ENCODE measurements at places on chromosomes 2 and 18.

GRCh38 chr2:17557596-17557995 lies 17.1 kb downstream of the VSNL1 start:
- no peak for DNase-seq

DNA sequence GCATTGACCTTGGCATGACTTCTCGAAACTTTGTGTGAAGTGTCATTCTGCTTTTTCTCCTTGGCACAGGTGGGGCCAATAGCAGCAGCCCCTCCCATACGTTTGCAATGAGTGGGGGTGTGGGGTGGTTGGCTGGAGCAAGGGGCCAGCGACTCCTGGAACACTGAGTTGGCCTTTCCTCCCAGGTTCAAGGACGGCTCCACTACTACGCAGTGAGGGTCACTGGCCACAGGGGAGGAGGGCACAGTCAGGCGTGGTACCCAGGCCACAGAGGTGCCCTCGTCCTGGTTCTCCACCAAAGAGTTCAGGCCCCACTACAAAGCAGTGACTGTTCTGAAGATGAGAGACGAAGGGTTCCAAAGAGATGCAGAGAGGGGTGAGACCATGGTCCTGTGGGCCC lies 70.6 kb upstream of the OTOS start:
- DNase-seq = no peak

DNA sequence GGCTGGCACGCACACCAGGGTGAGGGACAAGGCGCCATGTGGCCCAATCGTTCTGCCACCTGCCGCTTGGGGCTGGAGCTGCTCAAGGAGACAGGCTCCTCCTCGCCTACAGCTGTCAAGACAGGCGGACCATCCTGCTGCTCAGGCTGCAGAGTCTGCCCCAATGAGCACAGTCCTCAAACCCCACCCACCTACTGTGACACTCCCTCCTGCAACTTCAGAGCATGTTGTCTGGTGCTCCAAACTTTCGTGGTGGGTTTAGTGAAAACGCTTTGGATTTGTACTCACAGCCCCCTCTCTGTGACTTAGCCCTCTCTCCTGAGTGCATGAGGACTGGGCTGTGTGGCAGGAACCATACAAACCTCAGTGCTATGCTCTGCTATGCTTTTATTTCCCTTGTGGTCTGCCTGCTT lies 23.2 kb upstream of the SLC35F6 start:
- no peak for DNase-seq

DNA sequence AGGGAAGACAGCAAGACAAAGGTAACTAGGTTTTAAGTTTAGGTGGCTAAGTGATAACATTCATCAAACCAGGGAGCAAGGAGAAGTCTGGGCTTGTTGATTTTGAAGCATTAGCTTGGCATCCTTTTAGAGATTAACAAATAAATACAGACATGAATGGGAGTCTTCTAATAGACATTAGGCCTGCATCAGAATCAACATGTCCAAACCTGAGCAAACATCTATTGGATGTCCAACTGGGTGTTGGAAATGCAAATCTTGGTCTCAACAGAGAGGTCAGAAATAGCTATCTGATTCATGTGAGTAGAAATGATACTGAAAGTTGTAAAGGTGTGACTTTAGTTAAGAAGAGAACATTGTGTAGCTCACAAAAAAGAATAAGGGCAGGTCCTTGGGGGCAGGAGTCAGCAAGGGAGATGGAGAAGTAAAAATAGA lies 85.5 kb upstream of the RND3 start:
- no peak for DNase-seq

- DNase-seq = no peak
These were observed 244.0 kb downstream of the DYSF start for GRCh38 chr2:71697106-71698004.

- DNase-seq = no peak
These were observed 436.2 kb downstream of the SUCLG1 start for GRCh38 chr2:84022810-84023431.

DNA sequence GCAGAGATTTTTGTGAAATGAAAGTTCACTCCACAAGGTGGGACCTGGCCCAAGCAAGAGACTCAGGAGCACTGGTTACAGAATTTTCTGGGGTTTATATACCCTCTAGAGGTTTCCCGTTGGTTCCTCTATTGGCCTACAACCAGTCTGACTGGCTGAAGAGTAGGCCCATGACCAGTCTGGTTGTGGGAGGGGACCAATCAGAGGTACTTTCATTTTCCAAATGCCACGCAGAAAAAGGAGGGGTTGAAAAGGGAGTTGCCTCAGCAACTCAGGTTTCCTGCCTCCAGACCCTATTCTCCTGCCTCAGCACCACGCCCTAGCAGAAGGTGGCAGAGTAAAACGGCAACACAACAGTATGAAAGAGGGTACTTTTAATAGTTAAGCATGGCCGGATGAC lies 98.4 kb downstream of the COLEC12 start:
- DNase-seq = no peak

DNA sequence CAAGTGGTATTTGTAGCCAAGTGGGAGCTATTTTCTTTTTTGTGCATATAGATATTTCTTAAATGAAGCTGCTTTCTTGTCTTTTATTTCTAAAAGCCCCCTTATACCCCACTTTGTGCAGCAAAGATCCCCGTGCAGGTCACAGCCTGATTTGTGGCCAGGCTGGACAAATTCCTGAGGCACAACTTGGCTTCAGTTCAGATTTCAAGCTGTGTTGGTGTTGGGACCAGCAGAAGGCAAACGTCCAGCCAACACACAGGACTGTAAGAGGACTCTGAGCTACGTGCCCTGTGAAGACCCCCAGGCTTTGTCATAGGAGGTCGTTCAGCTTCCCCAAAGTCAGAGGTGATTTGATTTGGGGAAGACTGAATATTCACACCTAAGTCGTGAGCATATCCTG lies 21.9 kb downstream of the FOSL2 start:
- no peak for DNase-seq

GRCh38 chr2:53490659-53491058 lies 276.9 kb upstream of the CHAC2 start:
- DNase-seq = peak; percentile 44

GRCh38 chr2:1841461-1841860 lies 97.1 kb upstream of the PXDN start:
- no peak for DNase-seq

- DNase-seq = no peak
These were observed 37.5 kb upstream of the NCKAP5 start for GRCh38 chr2:133605766-133606137.

DNA sequence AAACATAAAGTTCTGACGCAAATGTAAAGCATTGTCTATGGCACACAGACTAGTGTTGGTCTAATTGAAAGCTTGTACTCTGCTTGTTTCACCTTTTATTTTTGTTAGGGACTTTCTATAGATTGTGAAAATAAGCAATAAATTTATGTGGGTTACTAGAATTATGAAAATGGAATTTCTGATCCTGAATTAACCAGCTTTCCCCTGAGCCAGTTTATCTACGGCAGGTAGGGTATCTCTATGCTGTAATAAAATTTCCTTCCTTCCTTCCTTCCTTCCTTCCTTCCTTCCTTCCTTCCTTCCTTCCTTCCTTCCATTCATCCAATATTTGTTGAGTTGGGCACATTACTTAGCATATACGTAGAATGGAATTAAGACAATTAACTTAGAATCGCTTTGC lies 362.6 kb upstream of the SPRED2 start:
- DNase-seq = no peak

DNA sequence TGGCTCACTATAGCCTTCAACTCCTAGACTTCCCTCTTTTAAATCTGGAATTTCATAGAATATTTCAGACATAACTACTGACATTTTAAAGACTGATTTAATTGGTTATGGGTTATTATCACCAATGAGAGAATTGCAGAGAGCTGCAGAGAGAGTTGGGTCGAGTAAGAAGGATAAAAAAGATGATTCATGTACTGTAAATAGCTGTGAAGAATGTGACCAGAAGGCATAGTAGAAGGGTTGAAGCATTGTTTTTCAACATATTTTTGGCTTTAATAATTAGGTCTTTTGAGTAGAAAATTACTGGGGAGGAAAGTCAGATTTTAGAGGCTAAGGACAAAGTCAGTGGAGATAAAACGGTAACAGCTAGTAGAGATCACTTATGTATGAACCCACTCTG lies 503.2 kb upstream of the SLC8A1 start:
- no peak for DNase-seq

GRCh38 chr2:191404568-191404991 lies 159.4 kb downstream of the MYO1B start:
- DNase-seq = no peak

DNA sequence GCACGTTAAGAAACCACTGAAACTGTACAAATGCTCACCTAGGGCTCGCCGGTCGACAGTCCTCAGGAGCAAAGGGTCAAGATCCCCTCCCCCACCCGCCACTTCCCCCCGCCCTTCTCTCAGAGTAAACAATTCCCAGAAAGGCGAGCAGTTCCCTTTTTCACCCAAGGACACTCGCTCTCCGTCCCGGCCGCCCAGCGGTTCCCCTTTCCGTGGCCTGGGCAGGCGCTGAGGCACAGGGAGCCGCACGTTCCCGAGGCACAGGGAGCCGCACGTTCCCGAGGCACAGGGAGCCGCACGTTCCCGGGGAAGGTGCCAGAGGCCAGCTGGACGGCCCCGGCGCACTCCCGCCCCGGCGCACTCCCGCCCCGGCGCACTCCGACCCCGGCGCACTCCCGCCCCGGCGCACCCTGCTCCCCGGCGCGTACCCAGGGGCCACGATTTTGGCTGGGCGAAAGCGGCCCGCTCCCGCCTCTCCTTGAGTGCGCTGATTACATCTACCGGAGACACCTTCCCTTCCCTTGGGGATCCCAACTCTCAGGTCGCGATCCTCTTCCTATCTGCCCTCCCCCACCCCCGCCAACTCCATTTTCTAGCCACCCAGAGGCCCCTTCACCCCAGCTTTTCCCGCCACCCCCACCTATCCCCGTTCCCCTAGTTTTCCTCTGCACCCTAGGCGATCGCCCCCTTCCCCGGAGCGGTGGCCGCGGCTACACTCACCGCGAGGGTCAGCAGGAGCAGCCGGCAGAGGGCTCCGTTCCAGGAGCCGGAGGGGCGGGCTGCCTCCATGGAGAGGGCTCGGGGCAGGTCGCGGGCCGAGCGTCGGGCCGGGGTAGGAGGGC lies 817 bp downstream of the DSC2 start:
- peak; percentile 69 for DNase-seq

DNA sequence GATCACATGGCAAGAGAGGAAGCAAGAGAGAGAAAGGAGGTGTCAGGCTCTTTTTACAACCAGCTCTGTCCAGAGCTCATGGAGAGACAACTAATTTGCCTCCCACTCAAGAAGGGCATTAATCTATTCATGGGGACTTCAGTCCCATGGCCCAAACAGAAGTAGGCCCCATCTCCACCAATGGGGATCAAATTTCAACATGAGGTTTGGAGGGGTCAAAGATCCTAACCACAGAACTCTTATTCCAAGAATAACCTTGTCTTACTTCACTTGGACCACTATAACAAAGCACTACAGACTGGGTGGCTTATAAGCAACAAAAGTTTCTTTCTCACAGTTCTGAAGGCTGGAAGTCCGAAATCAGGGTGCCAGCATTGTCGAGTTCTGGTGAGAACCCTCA lies 31.8 kb downstream of the GRB14 start:
- DNase-seq = no peak

DNA sequence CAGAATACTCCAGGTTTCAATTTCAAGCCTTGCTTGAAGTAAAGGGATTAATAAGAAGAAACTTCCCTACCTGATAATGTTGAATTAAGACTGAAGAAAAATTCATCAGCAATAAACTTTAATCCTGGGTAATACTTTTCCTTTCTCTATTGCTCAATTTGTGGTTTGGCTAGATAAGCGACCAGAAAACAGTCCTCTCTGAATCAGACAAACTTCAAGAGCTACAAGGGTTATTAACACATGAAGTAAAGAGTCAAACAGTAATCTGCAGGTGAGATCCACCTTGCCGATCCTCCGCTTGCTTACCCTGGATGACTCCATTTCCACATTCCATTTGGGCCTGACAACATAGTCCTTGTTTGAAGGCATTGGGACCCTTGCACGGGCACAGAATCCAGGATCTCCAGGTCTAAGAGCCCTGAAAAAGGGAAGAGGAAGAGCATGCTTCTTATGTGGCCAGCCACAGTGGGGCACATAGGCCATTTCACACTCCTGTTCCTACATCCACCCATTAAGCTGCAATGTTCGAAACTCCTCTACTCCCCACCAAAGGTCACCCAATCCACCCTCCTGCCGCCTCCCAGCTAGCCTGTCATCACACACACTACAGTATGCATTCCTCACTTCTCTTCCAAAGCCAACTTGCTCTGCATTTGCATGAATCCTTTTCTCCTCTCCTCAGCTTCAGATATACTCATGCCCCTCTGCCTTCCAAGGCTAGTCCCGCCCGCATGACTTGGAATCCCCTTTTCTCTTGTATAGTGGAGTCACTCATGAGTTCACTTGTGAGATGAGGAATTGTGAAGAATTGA lies 39.8 kb downstream of the IWS1 start:
- DNase-seq = no peak

DNA sequence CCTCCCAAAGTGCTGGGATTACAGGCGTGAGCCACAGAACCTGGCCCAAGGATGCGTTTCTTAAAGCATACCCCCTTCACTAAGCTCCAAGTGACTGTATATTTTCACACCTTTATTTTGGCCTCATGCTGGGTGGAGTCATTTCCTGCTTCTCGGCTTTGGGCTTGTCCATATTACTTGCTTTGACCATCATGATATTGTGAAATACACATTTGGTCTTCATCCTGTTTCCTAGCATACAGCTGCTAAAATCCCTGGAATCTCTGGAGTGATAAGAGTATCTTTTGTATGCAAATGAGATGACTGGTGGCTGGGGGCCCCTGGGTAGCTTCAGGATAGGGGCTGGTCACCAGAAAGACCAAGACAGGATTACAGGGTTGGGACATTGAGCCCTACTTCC lies 17.6 kb upstream of the COLEC12 start:
- DNase-seq = no peak

GRCh38 chr2:3010001-3010400 lies 367.6 kb downstream of the EIPR1 start:
- no peak for DNase-seq

DNA sequence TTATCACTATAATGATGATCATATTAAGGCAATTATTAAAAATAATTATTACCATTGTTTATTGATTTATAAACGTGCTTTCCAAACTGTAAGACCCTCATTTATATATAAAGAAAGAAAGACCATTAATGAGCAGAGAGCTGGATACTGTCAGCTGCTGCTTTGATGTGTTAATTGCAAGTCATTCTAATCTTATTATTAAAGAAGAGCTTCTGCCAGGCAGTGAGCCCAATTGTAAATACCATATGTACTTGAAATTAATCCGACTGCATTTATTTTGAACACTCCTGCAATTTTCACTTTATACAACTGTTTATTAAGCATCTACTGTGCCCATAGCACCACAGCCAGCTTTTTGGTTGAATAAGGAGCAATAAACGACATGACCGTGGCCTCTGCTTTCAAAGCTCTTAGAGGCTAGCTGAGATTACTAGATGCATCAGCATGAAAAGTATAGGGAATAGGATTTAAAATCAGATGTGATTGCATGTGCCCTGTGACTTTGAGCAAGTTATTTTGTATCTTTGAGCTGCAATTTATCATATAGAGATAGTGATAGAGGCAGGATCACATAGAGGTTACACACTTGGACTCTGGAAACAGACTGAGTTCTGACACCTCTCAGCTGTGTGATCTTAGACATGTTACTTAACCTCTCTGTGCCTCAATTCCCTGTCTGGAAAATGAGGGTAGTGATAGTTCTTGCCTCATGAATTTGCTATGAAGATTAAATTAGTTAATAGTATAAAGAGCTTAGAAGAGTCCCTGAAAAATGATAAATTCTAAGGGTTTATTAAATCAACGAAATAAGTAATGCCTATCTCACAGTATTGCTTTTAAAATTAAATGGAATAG lies 83.4 kb downstream of the MYCN start:
- DNase-seq = no peak

All from right forelimb (tissue), 1 donor.